Frontal cortex (tissue), 4 donors: ENCODE measurements at places on chromosomes 11 and 22. TPM values are rescaled to one million over a fixed set of nuclear protein-coding genes. Genes with fewer than 3 reads are reported as not detected.

- no peak for DNase-seq
Observed at GRCh38 chr22:24170188-24170587, 11.1 kb upstream of the SUSD2 start.

DNA sequence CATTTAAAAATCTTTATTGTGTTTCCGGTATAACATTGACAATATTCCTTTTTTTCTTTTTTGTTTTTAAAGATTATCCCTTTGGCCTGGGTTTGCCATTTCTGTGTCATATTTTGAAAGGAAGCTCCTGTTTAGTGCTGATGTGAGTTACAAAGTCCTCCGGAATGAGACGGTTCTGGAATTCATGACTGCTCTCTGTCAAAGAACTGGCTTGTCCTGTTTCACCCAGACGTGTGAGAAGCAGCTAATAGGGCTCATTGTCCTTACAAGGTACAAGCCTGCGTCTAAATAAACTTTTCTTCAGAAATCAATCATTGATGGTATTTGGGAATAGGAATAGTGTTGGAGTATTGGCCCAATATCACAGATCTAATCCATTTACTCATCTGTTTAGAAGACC lies 19.8 kb downstream of the PIWIL4 start:
- DNase-seq: no peak

DNA sequence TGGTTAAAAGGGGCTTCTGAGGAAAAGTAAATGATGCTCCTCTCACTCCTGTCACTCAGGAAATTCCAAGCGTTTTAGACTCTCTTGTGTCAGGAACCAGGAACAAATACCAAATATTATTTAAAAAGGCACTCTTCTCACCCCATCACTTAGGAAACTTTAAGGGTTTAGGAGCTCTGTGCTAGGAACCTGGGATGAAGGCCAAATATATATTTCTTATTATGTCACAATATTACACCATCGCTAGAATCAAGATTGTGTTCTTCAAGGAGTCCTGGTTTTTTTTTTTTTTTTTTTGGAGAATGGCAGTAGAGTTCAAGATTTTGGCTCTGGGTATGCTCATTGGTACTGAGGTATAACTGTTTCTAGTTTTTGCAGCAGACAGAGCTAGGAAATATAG lies 79.0 kb upstream of the HEPHL1 start:
- DNase-seq: no peak

DNA sequence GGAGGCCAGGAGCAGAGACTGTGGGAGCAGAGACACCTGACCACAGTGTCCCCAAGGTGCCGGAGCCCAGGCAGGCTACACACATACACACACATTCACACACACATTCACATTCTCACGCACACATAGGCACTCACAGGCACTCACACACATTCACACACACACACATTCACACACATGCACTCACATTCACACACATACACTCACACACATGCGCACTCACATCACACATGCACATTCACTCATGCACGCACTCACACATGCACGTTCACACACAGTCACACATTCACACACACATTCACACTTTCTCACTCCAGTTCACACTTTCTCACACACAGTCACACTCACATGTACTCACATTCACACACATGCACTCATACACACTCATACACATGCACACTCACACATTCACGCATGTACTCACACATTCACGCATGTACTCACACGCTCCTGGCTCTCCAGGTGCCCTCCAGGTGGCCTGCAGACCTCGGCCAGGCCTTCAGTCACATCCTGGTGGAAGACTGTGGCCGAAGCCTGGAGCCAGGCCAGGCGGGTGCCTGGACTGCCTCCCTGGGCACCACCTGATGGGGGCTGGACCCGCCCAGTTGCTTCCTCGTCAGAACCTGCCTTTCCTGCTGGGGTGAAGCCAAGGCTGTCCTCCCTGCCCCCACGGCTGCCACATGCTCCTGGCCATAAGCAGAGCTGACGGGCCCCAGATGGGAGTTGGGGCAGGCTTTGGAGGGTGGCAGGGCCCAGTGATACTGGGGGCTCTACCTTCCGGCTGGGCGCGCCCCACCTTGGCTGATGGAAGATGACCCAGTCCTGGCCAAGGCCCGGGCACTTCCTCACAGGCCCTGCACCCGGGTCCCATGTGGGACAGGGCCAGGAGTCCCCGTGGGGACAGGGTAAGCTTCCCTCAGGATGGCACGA lies 89.5 kb downstream of the WNT7B start:
- DNase-seq: no peak

- no peak for DNase-seq
Observed at GRCh38 chr22:48088926-48089536, 1326.6 kb downstream of the TBC1D22A start.

- DNase-seq: no peak
Observed at GRCh38 chr11:112650527-112650926, 310.7 kb upstream of the NCAM1 start.

DNA sequence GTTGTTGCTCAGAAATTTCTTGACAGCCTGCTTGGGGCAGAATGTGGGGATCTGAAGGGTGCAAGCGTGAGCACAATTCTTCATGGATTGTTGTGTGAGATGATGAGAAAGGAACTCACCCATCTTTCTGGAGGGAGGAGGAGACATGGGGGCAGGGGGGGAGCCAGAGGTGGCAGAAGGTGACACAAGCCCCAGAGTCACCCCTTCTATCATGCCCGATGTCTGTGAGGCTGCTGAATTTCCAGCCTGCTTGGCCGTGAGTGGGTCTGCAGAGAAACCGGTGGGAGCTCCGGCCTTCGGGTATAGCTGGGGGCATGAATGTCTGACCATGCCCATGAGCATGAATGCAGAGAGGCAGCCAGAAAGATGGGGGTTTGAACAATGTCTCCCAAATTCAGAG lies 870.7 kb downstream of the TBC1D22A start:
- DNase-seq: no peak

DNA sequence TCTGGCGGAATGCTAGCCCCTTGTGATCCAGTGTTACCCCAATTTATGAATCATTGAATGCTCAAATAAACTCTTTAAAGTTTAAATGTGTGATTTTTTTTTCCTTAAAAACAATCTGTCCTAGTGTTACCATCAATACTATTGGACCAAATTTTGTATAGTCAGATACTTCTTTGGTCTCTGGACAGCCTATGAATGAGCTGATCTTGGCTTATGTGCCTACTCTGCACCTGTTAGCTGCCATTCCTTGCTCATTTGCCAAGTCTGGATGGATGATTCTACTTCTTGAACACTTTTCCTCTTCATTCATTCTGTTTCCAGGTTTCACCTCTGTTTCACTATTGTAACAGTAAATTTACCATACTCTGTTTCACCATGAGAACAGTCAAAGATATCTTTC lies 226.5 kb upstream of the ZBED5 start:
- no peak for DNase-seq

GRCh38 chr11:92663539-92663938 lies 305.9 kb upstream of the MTNR1B start:
- DNase-seq: no peak

DNA sequence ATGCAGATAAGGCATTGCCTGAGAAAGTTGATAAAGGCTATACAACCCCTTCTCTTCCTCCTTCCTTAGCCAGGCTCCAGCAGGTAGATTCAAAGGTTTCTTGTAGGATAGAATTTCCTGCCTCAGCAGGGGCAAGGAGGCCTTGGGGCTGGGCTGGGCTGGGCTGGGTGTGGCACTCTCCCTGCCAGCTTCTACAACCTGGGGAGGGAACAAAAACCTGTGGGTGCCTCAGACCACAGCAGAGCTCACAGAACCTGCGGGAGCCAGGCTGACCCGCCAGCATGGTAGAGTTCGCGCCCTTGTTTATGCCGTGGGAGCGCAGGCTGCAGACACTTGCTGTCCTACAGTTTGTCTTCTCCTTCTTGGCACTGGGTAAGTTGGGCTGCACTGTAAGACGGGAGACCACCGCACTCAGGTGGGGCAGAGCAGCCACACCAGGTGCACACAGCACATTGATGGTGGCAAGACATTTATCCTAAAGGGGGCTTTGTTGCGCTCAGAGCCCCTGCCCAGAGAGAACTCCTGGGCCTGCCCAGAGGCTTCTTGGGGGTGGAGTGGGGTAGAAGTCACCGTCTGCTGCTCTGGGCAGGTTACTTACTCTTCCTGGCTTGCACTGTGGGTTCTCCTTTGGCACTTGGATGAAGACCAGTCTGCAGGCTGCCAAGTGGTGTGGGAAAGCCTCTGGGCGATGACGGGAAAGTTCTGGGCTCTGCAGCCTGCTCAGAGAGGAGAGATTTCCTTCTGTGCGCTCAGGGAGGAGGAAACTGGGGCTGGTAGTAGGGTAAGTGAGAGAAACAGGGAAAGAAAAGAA lies at the start of gene MOGAT2:
Gene MOGAT2, plus strand, starts transcription at position 231 of the 811 bp plus-strand sequence. Its CDS starts 51 bp downstream, at position 282.
- DNase-seq: no peak

GRCh38 chr11:104033134-104033533 lies 3.3 kb upstream of the DDI1 start:
- no peak for DNase-seq

- DNase-seq: no peak
Observed at GRCh38 chr11:64649291-64649697, 58.3 kb downstream of the SLC22A12 start.

GRCh38 chr11:76085270-76085669 lies 121.0 kb downstream of the WNT11 start:
- no peak for DNase-seq

GRCh38 chr11:106262852-106263251 lies 185.4 kb downstream of the AASDHPPT start:
- DNase-seq: no peak

DNA sequence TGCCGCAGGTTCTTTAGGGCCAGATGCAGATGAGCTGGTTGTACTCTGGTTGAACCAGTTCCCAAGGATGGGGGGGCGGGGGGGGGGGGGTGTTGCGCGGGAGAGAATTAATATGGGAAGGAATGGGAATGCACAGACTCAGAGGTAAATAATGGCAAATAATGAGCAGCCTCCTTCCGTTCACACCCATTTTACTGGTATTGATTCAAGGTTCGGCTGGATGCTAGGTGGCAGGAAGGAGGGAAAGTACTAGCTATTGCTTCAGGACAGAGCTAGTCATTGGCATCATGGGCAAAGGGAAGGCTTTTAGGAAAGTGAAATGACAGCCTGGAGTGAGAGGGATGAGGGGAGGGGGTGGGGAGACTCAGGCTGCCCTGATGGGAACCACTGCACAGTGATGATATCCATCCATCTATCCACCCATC lies at the start of gene VSTM5:
Gene VSTM5, minus strand, starts transcription at position 25 of the 425 bp plus-strand sequence. CDS start 116 bp downstream, outside the sequence.
- no peak for DNase-seq

GRCh38 chr11:8080674-8081590 lies at the start of gene TUB:
Gene TUB (plus strand): TSS chr11:8081211. CDS start chr11:8081511, 300 bp downstream.
- peak; percentile 72 for DNase-seq

GRCh38 chr11:77346906-77347603 lies 45.6 kb upstream of the GDPD4 start:
- DNase-seq: no peak

GRCh38 chr11:42598341-42598740 lies 713.5 kb upstream of the API5 start:
- no peak for DNase-seq

DNA sequence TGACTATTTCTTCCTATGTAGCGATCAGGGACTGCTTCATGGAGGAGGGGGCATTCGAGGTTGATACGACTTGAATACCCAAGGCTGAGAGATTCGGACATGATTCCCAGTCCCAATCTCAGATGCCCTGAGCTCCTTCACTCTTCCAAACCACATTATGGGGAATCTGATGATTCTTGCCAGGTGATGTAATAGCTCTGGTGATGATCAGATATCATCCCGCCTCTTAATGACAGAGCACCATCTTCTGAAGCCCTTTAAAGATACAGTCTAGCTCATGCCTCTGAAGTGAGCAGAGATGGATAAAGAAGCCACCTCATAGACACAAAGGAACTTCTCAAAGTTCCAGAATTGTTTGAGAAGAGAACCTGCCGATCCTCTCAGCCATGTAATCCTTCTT lies 8.9 kb upstream of the CLMP start:
- no peak for DNase-seq

- DNase-seq: no peak
Observed at GRCh38 chr11:110490886-110491285, 61.1 kb downstream of the FDX1 start.

GRCh38 chr11:69664901-69665300 lies 10.3 kb downstream of the LTO1 start:
- DNase-seq: no peak

DNA sequence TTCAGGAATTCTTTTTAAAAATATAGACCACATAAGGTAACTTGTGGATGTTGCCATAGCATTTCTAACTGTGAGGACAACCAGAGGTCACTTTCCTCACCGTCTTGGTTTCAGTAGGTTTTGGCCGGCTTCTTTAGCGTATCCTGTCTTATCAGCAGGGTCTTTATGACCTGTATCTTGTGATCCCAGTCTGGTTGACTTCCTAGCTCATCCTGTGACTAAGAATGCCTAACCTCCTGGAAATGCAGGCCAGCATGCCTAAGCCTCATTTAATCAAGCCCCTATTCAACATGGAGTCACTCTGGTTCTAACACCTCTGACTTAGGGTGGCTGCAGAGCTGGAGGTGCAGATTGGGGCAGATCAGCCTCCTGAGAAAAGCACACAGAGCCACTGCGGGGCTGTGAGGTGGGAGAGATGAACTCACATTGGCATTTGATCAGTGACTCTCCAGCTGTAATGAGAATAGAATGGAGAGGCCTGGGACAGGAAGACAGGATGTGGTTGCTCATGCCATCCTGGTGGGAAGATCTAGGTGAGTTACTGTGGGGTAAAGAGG lies 41.1 kb upstream of the TOP3B start:
- DNase-seq: no peak

DNA sequence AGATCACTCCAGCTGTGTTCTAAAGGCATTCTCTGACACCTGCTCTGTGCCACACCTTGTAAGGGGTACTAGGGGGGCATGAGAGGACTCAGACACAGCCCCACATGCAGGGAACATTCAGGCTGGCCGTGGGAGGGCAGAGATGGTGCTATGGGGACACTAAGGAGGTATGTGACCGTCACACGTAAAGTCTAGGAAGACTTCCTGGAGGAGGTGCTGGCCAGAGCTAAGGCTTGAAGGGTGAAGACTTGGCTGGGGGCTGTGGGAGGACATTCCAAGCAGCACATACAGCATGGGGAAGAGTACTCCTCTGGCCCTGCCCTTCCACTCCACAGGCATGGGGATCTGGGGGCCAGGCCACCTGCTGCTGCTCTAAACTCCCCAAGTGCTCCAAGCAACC lies 48.5 kb upstream of the TCF20 start:
- DNase-seq: no peak

- DNase-seq: peak; percentile 5
Observed at GRCh38 chr11:131980888-131981668, 610.7 kb downstream of the NTM start.

MFNG gene
- 1.6 TPM for total RNA-seq

MRPL16 gene
- 31.8 TPM for total RNA-seq

RFPL3 gene
- not detected for total RNA-seq

GRIK4 gene
- 3.3 TPM for total RNA-seq

SCN4B gene
- total RNA-seq: 5.7 TPM

OR51B4 gene
- 0.41 TPM for total RNA-seq

KCNE3 gene
- total RNA-seq: 1.2 TPM

LRRC51 gene
- 6.5 TPM for total RNA-seq

AGBL2 gene
- 0.41 TPM for total RNA-seq

TBX10 gene
- total RNA-seq: not detected
